Activated T-helper 1 cell treated with anti-CD3 and anti-CD28 coated beads, Interleukin-12 subunit alpha, Interleukin-12 subunit beta, Interleukin-2, Interleukin-4 antibody, amounts not matched to agents 30 ng/mL and 10 ng/mL and 1 ng/mL, durations not matched to agents 14 hours and 24 hours and 36 hours (primary cell): ENCODE measurements at places on chromosomes 3 and 15. TPM values are rescaled to one million over a fixed set of nuclear protein-coding genes. Genes with fewer than 3 reads are reported as not detected.

Gene CPNE4
- total RNA-seq: 0.10 TPM in 1 of 2 replicates, not detected in the other

Gene ALAS1
- 105 and 110 TPM in 2 replicates for total RNA-seq

Gene ILDR1
- 0.34 and 0.76 TPM in 2 replicates for total RNA-seq

Gene KBTBD12
- total RNA-seq: not detected in 2 replicates

Gene NANOGP8
- total RNA-seq: not detected in 2 replicates

Gene BFSP2
- total RNA-seq: not detected in 2 replicates

Gene ZNF660
- total RNA-seq: 0.21 TPM in 1 of 2 replicates, not detected in the other

Gene RARB
- not detected in 2 replicates for total RNA-seq

Gene RGMA
- total RNA-seq: 0.34 and 0.54 TPM in 2 replicates

Gene HERC2
- total RNA-seq: 41.3 and 47.7 TPM in 2 replicates

Gene IMPG2
- 0.05 and 0.13 TPM in 2 replicates for total RNA-seq

Gene CACNA1D
- total RNA-seq: 0.65 and 1.2 TPM in 2 replicates

Gene FANCD2OS
- not detected in 2 replicates for total RNA-seq

Gene UNC13C
- not detected in 2 replicates for total RNA-seq

Gene GPR149
- not detected in 2 replicates for total RNA-seq

Gene GRK7
- not detected in 2 replicates for total RNA-seq

Gene TMEM45A
- total RNA-seq: 0.13 and 0.34 TPM in 2 replicates

Gene ANKRD63
- total RNA-seq: not detected in 2 replicates

Gene SPTBN5
- total RNA-seq: 1.2 and 1.9 TPM in 2 replicates

Gene MORC1
- not detected in 2 replicates for total RNA-seq

Gene LACTB
- total RNA-seq: 13.7 and 15.1 TPM in 2 replicates

Gene NEK10
- total RNA-seq: 0.54 and 0.57 TPM in 2 replicates

Gene SELENOS
- 47.4 and 53.0 TPM in 2 replicates for total RNA-seq

Gene FEZF2
- total RNA-seq: not detected in 2 replicates
